Naive thymus-derived CD4-positive, alpha-beta T cell (primary cell): ENCODE measurements at places on chromosomes 3 and 15. TPM values are rescaled to one million over a fixed set of nuclear protein-coding genes. Genes with fewer than 3 reads are reported as not detected.

GRCh38 chr3:28986922-28987321 is 293.9 kb upstream of the RBMS3 start:
- no peaks in the 10 kb centered on the region for H3K4me1 ChIP-seq
- no peak overlapping the region for H3K4me3 ChIP-seq
- H3K36me3 ChIP-seq = no peaks in the 10 kb centered on the region
- no peak overlapping the region for H3K27ac ChIP-seq

DNA sequence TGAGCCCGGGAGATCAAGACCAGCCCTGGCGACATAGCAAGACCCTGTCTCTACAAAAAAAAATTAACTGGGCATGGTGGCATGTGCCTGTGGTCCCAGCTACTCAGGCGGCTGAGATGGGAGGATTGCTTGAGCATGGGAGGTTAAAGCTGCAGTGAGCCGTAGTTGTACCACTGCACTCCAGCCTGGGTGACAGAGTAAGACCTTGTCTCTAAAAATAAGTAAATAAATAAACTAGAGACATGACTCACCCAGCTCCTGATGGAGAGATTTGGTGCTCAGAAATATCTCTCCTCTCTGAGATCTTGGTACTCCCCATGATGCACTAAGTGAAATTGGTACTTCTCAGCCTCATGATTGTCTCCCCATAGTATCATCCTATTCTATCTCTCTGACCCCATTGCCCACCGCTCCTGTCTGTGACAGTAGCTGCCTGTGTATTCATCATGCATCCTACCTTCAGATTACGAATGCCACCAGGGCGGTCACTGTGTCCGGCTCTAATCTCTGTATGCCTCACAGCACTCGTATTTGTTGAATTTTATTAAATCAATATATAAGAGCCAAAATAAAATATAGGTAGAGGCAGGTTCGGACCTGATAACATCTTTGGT is 50.9 kb downstream of the ABHD2 start:
- DNase-seq = no peak
- H3K4me3 ChIP-seq = no peak overlapping the region
- peaks cover 9% of the 10 kb centered on the region for H3K4me1 ChIP-seq

DNA sequence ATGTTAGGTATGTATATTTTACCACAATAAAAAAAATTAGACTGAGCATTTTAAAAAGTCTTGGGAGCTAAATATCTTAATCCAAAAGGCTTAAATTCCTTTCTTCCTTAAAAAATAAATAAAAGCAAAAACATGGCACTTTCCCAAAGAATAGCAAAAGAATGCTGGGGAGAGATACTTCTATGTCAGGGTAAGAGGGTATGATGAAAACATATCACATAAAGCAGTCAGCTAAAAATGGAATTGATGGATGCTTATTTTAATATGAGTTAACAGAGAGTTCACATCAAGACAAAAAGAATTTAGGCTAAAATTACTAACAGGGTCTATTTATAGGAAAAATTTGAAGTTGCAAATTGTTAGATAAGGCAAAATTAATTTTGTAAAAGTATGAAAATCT is 141.0 kb downstream of the MYLK start:
- no peaks in the 10 kb centered on the region for H3K27me3 ChIP-seq
- H3K4me3 ChIP-seq = no peak overlapping the region
- no peak for DNase-seq
- no peaks in the 10 kb centered on the region for H3K36me3 ChIP-seq
- H3K4me1 ChIP-seq = no peaks in the 10 kb centered on the region

HES1 gene
- not detected for total RNA-seq

GRCh38 chr3:124577494-124578167 is 152.6 kb upstream of the UMPS start:
- H3K4me3 ChIP-seq = no peak overlapping the region
- H3K36me3 ChIP-seq = no peaks in the 10 kb centered on the region
- no peak overlapping the region for H3K27ac ChIP-seq
- no peaks in the 10 kb centered on the region for H3K27me3 ChIP-seq
- DNase-seq = no peak

DNA sequence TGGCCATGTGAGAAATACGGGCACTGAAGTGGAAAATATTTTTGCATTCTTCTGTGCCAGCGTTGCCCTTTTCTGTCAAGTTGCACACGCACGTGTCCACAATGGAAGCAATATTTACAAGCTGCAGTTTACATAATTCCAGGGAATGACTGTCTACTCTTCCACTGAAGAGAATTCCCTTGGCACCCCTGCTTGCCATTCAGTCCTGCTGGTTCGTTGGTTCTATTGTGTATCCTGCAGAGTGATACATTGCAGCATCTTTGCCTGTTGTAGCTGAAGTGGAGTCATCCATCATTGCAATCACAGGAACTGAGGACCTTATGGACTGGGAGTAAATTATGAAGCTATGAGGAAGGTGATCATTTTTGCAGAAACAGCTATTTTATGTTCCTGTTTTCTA is 759.4 kb downstream of the ROBO2 start:
- no peaks in the 10 kb centered on the region for H3K4me1 ChIP-seq
- H3K36me3 ChIP-seq = no peaks in the 10 kb centered on the region
- DNase-seq = no peak
- H3K4me3 ChIP-seq = no peak overlapping the region

ISLR2 gene
- total RNA-seq = not detected

- H3K36me3 ChIP-seq = no peaks in the 10 kb centered on the region
- H3K4me3 ChIP-seq = no peak overlapping the region
- H3K27me3 ChIP-seq = no peaks in the 10 kb centered on the region
- no peak overlapping the region for H3K27ac ChIP-seq
- no peaks in the 10 kb centered on the region for H3K4me1 ChIP-seq
Observed at GRCh38 chr3:188817103-188817934, 354.5 kb upstream of the TPRG1 start.

DNA sequence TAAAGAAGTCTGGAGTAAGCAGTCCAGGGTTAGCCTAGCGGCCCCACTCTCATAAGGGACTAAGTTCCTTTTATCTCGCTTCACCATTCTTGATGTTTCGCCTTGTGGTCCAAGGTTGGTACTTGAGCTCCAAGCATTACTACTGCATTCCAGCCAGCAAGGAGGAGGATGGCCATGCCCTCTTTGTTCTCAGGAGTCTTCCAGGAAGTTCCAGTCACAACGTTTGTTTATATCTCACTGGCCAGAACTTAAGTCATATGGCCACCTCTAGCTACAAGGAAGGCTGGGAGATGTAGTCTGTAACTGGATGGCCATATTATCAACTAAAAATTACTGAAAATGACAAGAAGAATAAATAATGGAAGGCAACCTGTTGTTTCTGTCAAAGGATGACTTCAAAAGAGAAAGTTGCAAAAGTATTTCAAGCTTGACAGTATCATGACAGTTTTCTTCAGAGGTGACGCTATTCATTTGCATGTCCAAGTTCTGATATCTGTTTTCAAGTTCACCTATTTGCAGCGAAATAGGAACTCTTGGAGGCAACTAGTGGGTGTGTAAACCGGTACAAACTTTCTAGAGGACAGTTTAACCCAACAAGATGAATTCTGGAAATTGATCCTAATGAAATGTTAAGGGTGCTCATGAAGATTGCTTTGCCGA is 118.6 kb downstream of the PGPEP1L start:
- H3K27me3 ChIP-seq = no peaks in the 10 kb centered on the region
- DNase-seq = no peak
- no peaks in the 10 kb centered on the region for H3K36me3 ChIP-seq
- no peaks in the 10 kb centered on the region for H3K4me1 ChIP-seq
